ENCODE measurements at places on chromosomes 11 and 22.

DNA sequence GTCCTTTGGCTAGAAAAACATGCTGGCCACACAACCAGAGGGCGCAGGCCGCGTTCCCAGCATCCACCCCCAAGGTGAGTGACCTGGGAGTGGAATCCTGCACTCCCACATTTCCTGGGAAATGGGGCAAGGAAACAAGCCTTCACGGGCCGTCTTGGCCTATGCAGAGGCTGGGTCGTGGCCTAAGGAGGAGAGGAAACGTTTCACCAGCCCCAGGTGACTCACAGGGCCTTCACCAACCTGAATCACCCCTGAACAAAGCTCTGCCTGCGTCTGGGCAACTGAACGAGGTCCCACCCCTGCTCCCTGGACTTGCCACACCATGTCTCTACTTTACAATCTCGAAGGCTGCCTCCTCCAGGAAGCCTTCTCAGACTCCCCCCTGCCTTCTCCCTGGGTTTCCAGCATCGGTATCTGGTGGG lies 13.2 kb downstream of the MYH9 start:
- H3K36me3 ChIP-seq: no peaks in the 10 kb centered on the region
- DNase-seq: peak; percentile 69
- H3K27ac ChIP-seq: peak overlapping the region; percentile 95
- peaks cover 94% of the 10 kb centered on the region for H3K4me1 ChIP-seq
- no peak overlapping the region for H3K4me3 ChIP-seq

DNA sequence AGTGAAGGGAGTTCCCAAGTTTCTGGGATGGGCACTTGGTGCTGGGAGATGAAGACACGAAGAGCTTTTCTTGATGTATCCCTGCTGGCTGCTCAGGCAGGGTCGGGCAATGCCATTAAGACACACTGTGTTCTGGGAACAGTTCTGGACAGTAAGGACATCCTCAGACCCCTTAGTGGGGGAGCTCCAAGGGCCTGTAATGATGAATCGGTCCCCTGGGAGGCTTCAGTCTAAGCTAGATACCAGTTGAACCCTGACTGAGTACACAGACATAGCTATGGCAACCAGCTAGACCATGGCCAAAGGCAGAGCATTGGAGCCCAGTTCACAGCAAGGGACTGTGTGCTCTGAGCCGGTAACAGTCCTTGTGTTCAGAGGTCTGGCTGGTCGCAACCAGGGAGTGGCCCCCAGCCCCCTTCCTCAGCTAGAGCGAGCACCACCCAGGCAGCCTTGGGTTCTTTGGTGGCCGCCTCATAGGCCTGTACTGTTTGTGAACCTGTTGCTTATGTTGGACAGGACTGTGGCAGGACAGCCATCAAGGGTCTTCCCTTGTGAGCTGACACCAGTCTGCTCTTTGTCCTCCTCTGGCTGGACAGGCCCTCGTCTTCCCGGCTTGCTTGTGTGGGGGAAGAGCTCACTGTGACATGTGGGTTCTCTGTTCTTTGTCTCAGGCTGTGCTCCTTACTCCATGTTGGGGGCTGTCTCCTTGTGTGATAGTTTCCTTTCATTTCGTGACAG lies 25.0 kb downstream of the MED15 start:
- no peak for DNase-seq
- H3K27ac ChIP-seq: peak overlapping the region; percentile 80
- H3K4me3 ChIP-seq: no peak overlapping the region
- H3K27me3 ChIP-seq: no peaks in the 10 kb centered on the region
- peaks cover 4% of the 10 kb centered on the region for H3K36me3 ChIP-seq

DNA sequence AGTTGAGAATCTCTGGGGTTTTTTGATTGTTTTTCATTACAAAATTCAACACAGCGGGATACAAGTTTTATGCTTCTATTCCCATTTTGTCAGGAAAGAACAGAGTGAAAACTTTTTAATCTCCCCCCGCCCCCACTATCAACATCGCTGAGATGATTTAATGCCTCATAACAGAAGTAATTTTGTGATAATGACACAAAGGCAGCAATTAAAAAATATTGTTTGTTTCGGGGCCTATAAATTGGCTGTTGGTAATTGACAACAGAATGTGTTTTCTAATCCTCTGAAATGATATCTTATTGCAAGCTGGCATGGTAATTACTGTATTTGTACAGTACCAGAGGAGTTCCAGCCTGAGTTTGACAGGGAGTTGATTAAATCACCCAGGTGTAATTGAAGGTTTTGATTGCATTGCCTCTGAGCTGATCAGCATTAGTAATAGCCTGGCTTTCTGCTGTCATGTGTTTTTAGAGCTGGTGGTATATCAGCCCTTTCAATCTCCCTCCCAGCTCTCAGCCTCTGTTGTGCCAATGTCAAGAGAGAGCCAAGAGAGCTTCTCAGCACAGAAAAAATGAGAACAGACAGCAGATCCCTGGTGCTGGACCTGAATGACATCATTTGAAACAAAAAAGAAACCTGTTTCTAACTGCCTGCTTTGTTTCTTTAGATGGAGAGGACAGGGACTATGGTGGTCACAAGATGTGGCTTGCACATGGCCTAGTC lies 265.1 kb downstream of the FAM76B start:
- H3K4me1 ChIP-seq: no peaks in the 10 kb centered on the region
- DNase-seq: no peak
- no peaks in the 10 kb centered on the region for H3K36me3 ChIP-seq
- H3K4me3 ChIP-seq: no peak overlapping the region
- H3K27me3 ChIP-seq: no peaks in the 10 kb centered on the region

DNA sequence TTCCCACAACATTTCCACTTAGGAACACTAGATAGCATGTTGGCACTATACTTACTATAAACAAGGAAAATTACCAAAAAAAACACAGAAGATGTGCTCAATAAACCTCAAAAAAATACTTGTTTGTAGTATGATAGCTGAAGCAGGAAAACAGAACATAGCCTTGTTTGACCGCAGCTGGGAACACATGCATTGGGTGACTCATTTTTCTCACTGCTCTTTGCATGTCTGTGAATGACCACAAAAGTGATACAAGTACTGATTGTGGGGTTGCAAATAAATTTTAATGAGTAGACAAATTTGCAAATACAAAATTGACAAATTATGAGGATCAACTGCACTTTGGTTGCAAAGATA lies 22.8 kb upstream of the GUCY1A2 start:
- no peak overlapping the region for H3K27ac ChIP-seq
- no peaks in the 10 kb centered on the region for H3K4me1 ChIP-seq
- no peaks in the 10 kb centered on the region for H3K36me3 ChIP-seq
- no peak for DNase-seq
- no peak overlapping the region for H3K4me3 ChIP-seq

DNA sequence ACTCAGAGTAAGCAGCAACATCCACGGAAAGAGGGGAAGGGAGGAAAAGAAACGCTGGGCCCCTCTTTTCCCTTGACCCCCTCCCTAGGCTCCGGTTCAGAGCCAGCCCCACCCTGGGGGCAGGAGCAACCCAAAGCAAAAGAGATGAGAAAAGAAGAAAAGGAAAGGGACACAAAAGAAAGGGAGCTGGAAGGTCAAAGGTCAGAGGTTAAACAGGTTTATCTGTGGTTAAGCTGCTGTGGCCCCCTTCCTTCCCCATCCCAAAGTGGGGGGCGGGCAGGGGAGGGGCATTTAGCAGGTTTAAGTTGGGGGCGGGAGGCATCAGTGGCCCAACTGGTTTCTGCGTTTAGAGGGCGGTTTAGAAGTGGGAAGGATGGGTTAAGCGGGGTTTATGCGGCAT lies 35.6 kb downstream of the SLC22A12 start:
- H3K27ac ChIP-seq: no peak overlapping the region
- no peaks in the 10 kb centered on the region for H3K36me3 ChIP-seq
- no peaks in the 10 kb centered on the region for H3K4me1 ChIP-seq

GRCh38 chr22:46250783-46251125 lies 661 bp upstream of the CDPF1 start:
- peak overlapping the region; percentile 70 for H3K4me3 ChIP-seq
- no peak for DNase-seq
- no peaks in the 10 kb centered on the region for H3K27me3 ChIP-seq

DNA sequence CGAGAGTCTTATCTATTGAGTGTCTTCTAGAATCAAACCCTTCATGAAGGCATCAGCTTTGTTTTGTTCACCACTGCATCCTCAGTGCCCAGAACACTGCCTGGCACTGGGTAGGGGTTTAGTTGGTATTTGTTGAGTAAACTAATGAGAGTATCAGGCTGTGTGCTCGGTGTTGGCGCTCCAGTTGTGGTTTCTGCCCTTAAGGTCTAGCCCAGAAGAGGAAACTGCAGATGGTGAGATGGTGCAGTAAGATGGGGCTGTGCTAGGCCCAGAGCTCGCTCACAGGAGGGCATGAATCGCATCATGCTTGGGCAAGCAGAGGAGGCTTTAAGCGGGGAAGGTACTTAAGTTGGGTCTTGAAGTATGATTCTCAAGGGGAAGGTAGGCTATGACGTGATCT lies 97.2 kb downstream of the FBXO7 start:
- no peaks in the 10 kb centered on the region for H3K27me3 ChIP-seq
- H3K27ac ChIP-seq: no peak overlapping the region
- H3K4me1 ChIP-seq: no peaks in the 10 kb centered on the region
- no peak overlapping the region for H3K4me3 ChIP-seq
- no peak for DNase-seq

DNA sequence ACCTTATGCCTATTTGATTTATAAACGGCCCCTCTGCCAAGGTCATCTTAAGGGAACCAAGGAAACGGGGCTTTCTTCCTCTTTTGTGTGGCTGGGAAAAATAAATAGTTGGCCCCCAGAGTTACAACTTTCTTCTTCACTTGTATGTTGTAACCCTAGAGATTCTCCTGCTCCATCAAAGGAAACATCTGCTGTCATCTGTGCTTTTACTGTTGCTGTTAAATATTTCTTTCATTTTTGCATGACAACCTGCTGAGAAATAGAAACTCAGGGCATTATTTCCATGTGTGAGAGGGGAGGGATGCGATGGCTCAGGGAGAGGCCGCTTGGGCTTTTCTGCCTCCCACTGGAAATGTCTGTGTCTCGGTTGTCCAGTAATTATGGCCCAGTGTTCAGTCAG lies 21.8 kb upstream of the CDC42EP2 start:
- DNase-seq: no peak
- H3K27me3 ChIP-seq: no peaks in the 10 kb centered on the region
- no peak overlapping the region for H3K27ac ChIP-seq
- H3K4me3 ChIP-seq: no peak overlapping the region

GRCh38 chr11:13294771-13295579 lies 17.4 kb downstream of the BMAL1 start:
- no peak overlapping the region for H3K27ac ChIP-seq
- H3K4me3 ChIP-seq: no peak overlapping the region
- no peaks in the 10 kb centered on the region for H3K36me3 ChIP-seq
- DNase-seq: no peak

- no peak overlapping the region for H3K4me3 ChIP-seq
- no peak overlapping the region for H3K27ac ChIP-seq
- H3K27me3 ChIP-seq: no peaks in the 10 kb centered on the region
These were observed 6.6 kb upstream of the TMEM225 start for GRCh38 chr11:123892031-123892430.

DNA sequence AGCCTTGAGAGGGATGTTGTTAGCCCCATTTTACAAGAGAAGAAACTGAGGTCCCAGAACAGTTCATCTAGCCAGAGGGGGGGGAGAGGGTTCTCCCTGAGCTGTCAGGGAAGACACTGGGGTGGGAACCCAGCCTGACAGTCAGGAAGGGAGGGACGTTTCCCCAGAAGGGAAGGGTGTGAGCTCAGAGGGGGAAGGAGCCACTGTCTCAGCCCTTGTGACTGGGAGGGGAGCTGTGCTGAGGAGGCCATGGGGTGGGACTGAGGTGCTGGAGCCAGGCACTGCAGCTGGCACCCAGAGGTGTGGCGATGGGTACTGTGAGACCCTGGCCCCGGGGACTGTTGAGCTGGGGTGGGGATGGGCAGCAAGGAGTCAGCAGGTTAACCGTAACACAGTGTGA lies 35.7 kb downstream of the DAGLA start:
- no peak for DNase-seq
- no peak overlapping the region for H3K27ac ChIP-seq
- H3K4me1 ChIP-seq: no peaks in the 10 kb centered on the region
- H3K27me3 ChIP-seq: peaks cover 6% of the 10 kb centered on the region
- H3K4me3 ChIP-seq: no peak overlapping the region

DNA sequence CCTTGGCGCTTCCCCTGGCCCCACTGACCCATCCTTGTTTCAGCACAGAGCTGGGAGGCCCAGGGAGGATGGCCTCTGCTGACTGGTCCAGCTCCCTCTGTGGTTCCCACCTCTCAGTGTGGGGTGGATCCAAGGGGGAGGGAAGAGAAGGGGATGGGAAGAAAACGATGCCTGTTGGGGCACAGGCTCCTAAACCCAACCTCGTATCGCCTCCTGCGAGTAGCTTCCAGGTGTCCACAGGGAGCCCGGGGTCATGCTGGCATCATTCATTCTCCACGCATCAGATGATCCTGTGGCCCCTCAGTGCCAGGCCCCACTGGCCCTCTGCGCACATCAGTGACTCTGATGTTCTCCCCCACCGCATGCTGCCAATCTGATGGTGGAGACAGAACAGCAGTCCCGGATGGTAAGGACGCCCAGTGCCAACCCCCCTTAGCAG lies 5.1 kb downstream of the MYEOV start:
- no peak overlapping the region for H3K4me3 ChIP-seq
- H3K27ac ChIP-seq: peak overlapping the region; percentile 63
- H3K27me3 ChIP-seq: no peaks in the 10 kb centered on the region
- H3K4me1 ChIP-seq: peaks cover 53% of the 10 kb centered on the region
- no peaks in the 10 kb centered on the region for H3K36me3 ChIP-seq

DNA sequence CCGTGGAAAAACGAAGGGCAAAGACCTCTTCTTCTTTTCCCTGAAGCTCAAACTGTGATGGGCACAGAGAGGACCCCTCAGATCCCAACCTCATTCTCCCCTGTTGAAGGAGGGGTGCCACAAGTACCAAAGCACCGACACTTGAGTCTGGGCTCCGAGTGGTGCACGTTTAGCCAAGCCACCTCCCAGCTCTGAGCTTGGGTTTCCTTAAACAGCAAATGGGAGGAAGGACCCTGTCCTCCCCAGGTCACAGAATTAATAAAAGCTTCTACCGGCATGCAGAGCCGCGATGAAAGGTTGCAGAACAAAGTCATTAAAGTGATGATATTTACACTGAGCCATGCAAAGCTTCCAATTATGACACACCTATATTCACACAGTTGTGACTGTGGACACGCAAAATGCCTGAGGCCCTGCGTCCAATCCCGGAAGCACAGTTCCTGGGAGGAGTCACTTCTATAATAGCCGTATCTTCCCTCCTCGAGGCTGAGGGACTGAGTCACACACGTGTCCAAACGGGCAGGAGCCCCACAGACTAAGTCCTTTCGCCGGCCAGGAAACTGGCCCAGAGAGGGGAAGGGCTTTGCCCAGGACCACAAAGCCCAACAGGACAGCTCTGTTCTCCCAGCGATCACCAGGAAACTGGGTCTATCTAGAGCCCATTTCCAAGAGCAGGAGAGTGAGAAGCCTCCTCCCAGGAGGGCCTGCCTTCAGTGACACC lies 922 bp upstream of the CSNK1E start:
- no peaks in the 10 kb centered on the region for H3K27me3 ChIP-seq
- peak; percentile 81 for DNase-seq
- H3K27ac ChIP-seq: peak overlapping the region; percentile 89
- peaks cover 44% of the 10 kb centered on the region for H3K4me1 ChIP-seq

- no peaks in the 10 kb centered on the region for H3K36me3 ChIP-seq
- no peak overlapping the region for H3K27ac ChIP-seq
- no peaks in the 10 kb centered on the region for H3K4me1 ChIP-seq
- no peaks in the 10 kb centered on the region for H3K27me3 ChIP-seq
- no peak for DNase-seq
These were observed 134.2 kb upstream of the CARD18 start for GRCh38 chr11:105273660-105274280.
